NCI-H1048 (cell line): ENCODE measurements at places on chromosomes 12 and 14.

GRCh38 chr12:124592481-124593160, 25.2 kb upstream of the NCOR2 start:
- no peak for DNase-seq

- DNase-seq: no peak
Measured at GRCh38 chr14:38735005-38735404, 368.0 kb downstream of the SEC23A start.

- no peak for DNase-seq
Measured at GRCh38 chr12:79645235-79645630, 45.5 kb downstream of the PAWR start.

DNA sequence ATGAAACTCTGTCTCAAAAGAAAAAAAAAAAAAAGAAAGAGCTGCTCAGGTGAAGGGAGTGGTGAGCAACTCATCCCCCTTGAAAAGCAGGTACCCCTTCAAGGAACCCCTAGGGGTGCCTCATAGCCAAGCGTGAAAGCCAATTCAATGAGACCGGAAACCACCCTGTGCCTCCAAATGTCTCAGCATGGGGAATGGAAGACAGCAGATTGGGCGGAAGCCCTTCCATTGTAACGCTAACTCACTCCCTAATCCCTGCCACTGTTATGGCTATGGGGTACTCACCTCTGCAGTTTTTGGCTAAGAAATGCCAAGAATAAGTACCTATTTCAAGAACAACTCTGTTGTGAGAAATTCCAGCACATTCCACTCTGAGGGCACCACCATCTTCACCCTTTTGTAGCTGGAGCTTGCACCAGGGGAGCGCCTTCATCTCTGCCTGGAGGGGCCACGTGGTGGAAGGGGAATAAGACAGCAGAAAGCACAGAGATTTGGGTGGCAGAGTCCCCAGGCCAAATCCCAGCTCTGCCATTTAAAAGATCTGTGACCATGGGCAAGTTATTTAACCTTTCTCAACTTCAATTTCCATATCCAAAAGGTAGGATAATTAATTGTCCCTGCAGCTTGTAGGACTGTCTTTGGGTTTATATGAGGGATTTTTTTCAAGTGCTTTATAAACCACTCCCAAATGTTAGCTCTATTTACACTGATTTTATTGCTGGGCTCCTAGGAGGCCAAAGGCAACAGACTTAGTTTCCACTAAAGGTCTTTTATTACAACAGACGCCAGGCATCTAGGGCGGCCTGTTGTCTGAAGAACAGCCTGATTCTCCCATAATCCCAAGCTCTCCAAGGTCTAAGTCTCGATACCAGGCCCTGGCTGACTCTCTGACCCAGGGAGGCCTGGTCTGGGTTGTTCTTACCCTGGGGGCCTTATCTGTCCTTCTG, 63.9 kb downstream of the ITPK1 start:
- DNase-seq: no peak

DNA sequence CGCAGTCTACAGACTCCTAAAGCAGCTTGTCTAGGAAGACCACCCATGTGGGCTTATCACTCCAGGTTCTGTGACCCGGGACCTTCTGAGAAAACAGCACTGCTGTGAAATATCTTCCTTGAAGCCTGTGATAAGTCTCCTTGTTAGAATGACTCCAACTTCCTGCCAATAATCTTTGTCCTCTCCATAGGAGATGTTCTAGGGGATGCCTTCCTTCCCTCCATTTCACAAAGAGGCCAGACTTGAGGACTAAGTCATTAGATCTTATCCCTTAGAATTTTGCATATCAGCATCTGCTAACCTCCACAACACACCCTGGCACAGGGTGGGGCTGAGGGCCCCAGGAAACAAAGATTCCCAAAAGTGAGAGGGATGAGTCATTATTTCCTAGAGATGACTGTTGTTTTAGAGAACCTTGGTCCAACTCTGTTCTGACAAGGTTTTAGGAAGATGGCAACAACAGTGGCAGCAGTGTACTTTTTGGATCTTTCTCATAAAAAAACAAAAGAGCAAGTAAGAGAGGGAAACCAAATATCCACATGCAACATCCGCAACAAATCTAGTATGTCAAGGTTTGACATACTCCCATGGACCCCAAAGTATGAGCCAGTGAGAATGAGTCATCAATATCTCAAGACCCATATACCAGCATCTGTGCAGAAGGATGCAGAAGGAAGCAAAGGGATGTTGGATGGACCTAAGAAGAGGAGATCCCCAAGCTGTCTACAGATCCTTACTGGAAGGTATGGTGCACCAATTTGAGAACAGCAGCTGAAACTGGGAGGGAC, 6.0 kb downstream of the LTB4R start:
- no peak for DNase-seq

GRCh38 chr12:67437011-67437410, 167.9 kb downstream of the CAND1 start:
- DNase-seq: no peak

DNA sequence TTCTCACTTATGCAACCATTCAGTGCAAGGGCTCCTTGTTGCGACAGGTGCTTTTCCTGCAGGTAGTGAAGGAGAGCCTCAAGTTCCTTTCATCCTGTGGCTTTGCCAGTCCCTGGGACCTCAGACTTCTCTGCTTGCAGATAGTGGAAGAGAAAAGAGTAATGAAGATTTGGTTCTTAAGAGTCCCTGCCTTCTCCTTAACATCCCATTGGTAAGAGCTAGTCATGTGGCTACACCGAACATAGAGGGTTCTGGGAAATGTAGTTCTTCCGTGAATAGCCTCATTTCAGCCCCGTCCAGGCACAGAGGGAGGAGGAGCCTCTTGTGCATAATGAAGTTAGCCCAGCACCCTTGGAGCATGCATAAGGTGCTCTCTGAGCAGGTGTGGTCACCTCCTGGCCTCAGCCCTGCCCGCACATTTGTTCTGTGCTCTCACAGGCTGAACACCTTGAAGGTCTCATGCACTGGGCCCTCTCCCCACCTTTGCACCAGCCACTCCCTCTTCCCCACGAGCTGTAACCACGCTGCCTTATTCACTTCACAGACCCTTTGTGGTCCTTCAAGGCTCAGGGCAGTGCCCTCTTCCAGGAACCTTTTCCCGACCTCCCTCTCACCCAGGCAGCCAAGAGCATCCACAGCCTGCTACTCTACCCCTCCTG, 134.0 kb downstream of the BCL11B start:
- DNase-seq: no peak

GRCh38 chr14:46686652-46687051, 35.1 kb upstream of the RPL10L start:
- no peak for DNase-seq

DNA sequence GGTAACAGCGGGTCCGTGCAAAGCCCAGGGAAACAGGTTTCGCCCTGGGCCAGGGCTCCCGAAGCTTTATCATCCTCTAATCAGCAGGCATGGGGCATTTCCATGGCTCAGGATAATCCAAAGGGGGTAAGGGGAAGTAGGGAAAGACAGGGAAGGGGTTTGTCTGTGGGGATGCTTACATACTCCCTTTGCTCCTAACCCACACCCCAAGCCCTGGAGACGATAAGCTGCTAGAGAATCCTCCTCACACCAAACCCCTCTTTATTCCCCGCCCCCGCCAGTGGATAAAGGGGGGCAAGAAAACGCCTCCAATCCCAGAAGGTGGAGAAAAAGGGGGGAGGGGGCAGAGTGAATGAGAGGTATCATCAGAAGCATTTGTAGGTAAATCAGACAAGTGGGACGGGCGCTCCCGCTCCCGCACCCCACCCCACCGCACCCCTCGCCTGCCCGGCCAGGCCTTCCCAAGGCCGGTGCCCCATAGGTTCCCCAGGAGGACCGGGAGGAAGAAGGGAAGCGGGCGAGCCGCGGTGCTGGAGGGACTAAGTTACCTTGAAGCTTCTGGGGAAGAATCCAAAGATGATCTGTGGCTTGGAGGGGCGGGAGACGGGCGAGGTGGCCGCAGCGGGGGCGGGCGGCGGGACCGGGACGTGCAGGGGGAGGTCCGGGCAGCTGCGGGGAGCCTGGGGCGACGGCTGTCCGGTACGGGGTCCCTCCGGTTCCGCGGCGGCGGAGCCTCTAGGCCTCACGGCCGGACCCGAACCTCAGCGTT, 762 bp downstream of the PPP2R5E start:
- DNase-seq: no peak

GRCh38 chr12:52350021-52350620, 17.2 kb downstream of the KRT85 start:
- no peak for DNase-seq

DNA sequence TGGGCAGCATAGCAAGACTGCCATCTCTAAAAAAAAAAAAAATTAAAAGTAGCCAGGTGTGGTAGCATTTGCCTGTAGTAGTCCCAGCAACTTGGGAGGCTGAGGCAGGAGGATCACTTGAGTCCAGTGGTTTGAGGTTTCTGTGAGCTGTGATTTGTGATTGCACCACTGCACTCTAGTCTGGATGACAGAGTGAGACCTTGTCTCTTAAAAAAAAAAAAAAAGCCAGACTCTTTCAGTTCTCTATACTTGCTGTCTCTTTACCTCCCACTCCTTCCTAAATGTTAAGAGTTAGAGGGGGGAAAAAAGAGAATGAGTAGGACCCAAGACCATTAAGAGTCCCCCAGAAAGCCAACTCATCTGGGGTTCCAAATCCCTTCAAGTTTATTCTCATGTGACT, 17.8 kb downstream of the EIF2S1 start:
- no peak for DNase-seq

- no peak for DNase-seq
Measured at GRCh38 chr12:68378872-68379606, 46.9 kb upstream of the MDM1 start.

DNA sequence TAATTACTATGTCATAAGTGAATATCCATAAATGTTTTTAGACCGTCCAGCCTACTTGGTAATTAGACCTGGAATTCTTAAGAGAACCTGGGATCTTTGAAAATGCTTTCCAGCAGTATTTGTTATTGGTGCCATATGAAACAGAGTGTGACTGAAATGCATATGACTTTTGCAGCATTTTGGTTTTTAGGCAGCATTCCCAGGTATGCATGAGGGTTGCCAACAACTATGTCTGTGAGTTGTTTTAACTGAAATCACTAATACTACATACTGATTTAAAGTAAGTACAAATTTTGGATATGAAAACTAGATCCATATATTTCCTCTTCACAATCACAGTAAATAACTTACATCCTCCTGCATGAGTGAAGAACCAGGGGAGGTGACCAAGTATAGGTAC, 437.7 kb upstream of the FAR2 start:
- DNase-seq: no peak

DNA sequence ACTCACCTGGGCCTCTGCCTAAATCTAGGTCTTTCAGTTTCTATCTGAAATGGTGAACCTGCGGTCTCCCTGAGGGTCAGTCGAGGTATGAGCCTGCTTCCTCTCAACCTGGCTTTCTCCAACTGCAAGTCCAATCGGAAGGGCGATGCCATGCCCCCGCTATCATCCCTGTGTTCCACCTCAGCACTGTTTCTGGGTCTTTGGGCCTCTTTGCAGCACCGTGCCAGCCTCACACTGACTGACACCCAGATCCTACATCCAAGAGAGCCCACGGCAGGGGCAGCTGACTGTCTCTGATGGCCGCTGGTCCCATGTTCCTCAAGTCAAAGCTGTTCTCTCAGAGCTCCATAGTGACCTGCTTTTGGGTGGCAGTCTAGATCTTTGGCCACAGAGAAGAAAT, 120.7 kb downstream of the PAPOLA start:
- DNase-seq: no peak

GRCh38 chr12:8996682-8997405, 7.5 kb downstream of the KLRG1 start:
- DNase-seq: no peak

GRCh38 chr14:60722357-60723115, 1.6 kb downstream of the SIX4 start:
- DNase-seq: peak; percentile 6

DNA sequence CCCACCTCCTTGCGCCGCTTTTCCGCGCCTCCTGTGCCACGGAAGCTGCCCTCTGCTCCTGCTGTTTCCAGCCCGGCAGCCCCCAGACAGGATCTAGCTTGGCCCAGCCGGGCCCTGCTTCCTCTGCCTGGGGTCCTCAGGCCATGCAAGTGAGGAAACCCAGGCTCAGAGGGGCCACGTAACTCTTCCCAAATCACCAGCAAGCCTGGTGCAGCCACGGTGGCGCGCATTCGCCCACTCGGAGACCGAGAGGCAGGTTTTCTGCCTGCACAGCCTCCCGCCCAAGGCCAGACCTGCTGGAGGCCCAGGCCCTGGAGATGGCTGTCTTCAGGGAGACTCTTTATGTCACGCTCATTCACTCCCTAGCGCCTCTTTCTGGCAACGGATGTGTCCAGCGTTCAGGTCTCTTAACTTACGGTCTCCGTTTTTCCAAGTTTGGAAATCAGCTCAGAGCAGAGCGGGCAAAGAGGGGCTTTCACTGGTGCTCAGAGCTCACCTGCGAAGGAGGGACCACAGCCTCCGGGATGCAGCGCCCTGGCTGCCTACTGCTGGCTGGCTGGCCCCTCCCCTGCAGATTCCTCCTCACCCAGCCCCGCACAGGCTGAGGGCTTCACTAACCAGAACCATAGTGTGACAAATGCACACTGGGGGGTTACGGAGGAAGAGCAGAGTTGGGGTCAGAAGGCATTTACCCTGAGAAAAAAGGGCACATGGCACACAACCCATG, 20.6 kb upstream of the CEP170B start:
- DNase-seq: no peak

GRCh38 chr14:91329486-91330014, 85.0 kb upstream of the GPR68 start:
- DNase-seq: no peak

DNA sequence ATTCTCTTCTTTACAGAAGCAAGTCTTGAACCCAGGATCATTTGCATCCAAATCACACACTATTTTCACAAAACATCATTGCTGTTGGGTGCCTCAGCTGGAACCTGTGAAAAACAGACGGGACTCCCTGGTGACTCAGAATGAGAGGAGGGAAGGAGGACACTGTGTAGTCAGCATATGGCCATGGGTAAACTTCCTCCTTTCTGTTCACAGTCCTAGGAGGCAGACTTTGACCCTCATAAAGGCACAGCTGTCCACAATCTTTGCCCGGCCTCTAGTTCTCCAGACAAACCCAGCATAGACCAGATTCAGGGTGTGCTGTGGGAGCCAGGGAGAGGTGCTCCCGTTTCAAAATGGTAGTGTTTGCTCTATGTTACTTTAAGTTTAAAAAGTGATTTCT, 62.0 kb downstream of the DYRK2 start:
- DNase-seq: no peak

GRCh38 chr12:27034607-27035293, 12.4 kb downstream of the MED21 start:
- DNase-seq: no peak

DNA sequence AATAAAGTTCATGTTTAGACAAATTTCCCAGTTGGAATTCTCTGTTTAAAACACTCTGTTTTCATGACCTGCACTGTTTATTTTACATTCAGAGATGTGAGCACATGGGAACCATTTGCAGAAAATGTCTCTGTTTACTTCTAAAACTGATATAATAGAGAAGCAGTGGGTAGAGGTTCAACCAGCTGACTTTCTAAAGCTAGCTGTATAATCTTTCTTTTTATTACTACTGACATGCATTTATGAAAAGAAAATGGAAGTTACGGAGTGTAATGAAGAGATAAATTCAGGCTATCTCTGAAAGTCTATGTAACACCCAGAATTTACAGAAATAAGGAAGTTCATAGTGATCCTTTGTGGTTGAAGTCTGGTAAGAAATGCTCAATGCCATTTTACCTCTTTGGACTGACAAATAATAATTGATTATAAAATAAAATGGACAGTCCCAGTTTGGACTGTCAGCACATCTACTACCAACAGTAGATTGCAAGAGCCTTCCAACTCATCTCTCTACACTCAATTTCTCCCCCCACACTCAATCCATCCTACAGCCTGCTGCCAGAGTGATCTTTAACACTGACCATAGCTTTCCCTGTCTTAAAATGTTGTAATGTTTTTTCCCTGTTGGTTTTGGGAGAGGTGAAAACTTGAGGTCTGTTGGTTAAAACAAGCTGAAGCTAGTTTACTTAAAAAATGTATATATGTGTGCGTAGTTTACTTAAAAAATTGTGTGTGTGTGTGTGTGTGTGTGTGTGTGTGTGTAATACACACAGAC, 137.4 kb downstream of the AEBP2 start:
- no peak for DNase-seq
